Central memory CD4-positive, alpha-beta T cell (primary cell): ENCODE measurements at places on chromosomes 2 and 18.

GRCh38 chr2:222427646-222428301 lies 3.4 kb downstream of the SGPP2 start:
- no peak for DNase-seq

GRCh38 chr2:173124441-173124840 lies 48.8 kb downstream of the MAP3K20 start:
- DNase-seq: no peak

- no peak for DNase-seq
Observed at GRCh38 chr2:45380131-45380836, 230.8 kb downstream of the SRBD1 start.

- DNase-seq: no peak
Observed at GRCh38 chr2:239378918-239379640, 21.7 kb downstream of the HDAC4 start.

- no peak for DNase-seq
Observed at GRCh38 chr2:226652983-226653765, 146.4 kb downstream of the IRS1 start.

- no peak for DNase-seq
Observed at GRCh38 chr2:150282357-150282756, 205.1 kb downstream of the RND3 start.

DNA sequence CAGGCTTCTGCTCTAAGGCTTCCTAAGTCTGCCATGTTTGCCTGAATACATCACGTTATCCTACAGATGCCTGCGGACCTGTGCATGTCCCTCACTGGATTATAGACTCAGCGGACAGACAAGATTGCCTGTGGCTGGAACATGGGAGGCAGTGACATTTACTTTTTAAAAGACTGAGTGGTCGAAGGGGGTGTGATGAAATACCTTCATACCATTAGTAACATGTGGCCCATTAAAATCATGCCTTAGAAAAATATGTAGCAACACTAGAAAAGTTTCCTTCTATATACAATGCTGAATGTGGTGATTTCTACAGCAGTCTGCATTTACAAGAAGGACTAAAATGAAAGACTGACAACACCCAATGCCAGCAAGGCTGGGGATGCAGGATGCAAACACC lies 154.4 kb downstream of the ASB1 start:
- DNase-seq: no peak

DNA sequence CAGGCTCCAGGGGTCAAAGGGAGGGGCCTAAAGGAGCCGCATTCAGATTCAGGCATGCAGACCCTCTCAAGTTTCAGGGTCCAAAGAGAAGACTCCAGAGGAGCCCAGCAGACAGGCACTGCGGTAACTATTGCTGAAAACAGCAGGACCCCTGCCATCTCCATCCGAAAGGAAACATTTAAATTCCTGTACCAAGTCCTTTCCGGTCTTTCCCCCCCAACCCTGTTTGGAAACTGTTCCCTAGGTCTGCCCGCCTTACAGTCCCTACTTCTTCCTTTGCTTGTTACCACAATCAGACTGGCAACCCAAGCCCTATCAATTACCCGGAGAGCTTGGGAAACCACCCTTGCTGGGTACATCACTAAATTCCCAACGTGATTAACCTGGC lies 82.0 kb downstream of the DNMT3A start:
- no peak for DNase-seq

GRCh38 chr2:73291093-73291460 lies 2.3 kb downstream of the EGR4 start:
- peak; percentile 51 for DNase-seq

GRCh38 chr18:77108821-77109647 lies 23.5 kb downstream of the MBP start:
- DNase-seq: no peak

GRCh38 chr2:135349941-135350340 lies 181.1 kb downstream of the ZRANB3 start:
- no peak for DNase-seq

DNA sequence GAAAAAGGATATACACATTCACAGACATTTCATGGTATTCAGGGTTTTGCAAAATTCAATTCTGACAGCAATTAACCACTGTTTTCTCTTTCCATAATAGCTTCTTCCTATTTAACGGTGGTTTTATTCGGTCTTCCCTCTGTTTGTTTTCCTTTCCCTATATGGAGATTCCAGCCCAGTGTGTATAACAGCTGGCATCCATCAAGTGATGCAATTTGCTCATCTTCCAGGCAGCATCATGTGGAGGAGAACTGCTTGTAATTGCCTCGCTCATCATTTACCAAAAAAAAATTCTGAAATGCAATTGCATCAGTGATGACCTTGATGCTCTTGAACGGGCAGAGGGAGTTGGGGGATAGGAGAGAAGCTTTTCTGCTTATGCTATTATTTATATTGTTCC lies 165.9 kb upstream of the PGAP1 start:
- DNase-seq: no peak

DNA sequence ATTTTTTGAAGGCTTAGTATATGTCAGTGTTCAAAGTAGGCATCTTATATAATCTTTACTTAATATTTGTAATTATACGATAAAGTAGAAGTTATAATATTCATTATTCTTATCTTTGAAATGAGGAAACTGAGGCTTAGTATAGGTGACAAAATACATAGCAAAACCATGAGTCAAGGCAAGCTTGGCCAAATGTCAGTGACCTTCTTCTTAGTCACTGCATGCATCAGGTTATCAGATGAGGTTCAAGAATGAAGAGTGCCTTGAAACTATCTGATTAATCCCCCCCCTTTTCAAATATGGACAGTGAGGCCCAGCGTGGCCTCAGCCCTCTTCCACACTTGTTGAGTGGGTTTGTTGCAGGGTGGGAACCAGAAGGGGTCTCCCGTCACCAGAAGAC lies 59.3 kb downstream of the PMAIP1 start:
- DNase-seq: no peak

DNA sequence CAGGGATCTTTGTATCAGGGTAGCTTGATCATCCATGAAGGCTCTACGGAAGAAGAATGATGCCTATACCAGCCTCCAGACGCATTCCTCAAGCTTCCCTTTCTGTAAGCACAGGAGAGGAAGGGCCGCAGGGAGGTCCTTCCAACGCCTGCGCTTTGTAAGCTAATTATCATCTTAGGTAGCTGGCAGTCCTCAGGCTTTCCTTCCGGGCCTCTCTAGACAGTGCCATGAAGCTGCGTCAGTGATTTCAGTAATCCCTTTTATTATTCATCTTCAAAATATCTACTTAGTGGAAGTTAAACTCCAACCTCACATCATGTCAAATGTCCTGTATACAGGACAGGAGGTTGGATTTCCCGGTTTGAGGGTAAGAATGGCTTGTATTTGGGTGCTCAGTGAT lies 92.3 kb downstream of the ETAA1 start:
- DNase-seq: no peak

DNA sequence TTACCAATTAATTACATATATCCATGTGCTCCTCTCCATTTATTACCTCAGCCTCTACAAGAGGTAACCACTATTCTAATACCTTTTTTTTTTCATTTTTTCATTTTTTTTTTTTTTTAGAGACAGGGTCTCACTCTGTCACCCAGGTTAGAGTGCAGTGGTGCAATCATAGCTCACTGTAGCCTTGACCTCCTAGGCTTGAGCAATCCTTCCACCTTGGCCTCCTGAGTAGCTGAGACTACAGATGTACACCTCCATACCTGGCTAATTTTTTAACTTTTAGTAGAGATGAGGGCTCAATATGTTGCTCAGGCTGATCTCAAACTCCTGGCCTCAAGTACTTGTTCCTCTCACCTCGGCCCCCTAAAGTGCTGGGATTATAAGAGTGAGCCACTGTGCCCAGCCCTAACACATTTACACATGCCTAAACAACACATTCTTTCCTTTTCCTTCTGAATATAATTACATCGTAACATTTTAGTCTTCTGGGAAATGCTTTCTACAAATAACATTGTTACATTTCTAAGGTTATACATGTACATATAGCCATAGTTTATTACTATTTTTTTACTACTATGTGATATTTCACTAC lies 10.5 kb downstream of the PPIL3 start:
- no peak for DNase-seq

DNA sequence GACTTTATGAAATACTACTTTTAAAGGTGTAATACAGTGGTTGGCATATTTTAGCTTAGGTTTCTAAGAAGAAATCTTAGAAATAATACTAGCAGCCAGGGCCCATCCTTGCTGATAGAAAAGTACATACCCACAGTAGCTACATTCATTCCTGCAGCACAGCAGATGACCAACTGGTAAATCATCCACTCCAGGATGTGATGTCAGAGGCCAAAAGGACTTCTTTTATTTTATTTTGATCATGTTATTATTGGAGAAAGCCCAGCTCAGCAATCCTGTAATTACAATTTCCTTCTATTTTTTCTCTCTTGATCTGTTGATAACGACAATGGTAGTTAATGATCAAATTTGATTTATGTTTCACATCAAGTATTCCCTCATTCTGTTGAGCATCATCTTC lies 18.0 kb upstream of the TTN start:
- DNase-seq: no peak

DNA sequence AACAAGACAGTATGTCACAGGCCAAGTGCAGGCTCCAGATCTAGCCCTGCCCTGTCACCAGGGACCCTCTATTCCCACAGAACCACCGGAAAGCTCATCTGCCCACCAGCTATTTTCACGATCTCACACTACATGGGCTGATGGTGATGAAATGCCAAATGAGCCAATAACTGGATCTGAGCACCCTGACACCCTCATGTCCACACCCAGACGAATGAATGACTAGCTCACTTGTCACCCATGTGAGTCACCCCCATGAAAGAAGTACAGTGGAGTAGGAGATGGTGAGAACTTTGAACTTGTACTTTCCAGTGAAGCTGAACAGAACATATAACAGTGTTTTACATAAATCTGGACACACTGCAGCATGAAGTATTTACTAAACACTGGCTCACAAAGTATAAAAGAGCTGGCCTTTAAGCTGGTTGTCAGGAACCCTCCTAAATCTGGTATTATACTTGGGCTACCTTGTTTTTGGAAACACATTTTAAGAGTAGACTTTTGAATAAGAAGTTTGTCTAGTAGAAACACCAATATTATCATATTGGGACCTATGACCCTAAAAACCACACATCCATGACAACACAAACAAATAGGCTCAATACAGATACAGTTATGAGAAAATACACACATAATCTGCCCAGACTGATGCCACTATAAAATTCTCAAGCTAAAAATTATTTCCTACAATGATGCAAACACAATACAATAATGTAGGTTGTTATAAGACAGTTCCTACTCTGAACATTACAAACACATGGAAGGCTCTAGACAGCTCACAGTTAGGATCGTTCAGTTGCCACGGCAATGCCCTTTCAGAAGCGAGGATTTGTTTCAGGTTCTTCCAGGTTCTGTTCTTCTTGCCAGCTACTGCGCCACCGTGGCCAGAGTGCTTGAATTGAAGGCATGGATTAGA lies 19.0 kb downstream of the INO80C start:
- DNase-seq: no peak

DNA sequence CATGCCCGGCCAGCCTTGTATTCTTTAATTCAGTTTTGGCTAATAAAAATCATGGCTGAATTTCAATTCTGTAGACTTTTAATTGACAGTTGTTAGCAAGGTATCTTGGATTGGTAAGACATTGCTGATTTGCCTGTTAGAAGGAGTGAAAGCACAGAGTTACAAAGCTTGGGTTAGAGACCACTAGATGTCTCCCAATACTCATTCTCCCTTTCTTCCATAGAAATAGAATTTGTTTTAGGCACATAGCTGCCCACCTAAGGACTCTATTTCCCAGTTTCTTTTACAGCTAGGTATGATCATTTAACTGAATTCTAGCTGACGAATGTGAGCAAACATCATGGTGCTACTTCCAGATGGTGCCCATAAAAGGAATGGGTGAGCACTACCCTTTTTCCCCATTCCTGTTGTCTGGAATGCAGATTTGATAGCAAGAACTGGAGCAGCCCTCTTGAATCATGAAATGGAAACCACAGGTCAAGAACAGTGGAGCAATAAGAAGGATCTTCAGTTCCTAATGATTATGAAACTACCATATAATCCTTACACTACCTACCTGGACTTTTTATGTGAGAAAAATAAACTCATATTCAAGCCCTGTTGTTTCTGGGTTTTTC lies 17.5 kb downstream of the PECR start:
- no peak for DNase-seq

GRCh38 chr2:48510329-48510728 lies 19.6 kb upstream of the STON1 start:
- no peak for DNase-seq

DNA sequence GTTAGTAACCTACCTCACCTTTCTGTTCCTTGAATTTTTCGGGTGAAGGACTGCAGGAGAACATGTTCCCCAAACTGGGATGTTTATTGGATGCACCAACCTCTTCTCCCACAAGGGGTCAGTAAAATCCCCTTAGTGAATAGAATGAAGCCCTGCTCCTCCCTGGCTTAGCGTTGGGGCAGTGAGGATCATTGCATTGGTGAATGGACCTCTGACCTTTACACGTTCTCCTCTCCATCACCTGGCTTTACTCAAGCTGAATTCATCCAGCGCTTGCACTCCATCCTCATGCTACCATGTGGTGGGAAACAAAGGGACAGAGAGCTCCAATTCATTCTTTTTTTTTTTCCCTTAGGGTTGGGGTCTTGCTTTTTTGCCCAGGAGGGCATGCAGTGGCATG lies 157.2 kb downstream of the MIB1 start:
- DNase-seq: no peak

- DNase-seq: peak; percentile 68
Observed at GRCh38 chr2:74290466-74291217, 52.6 kb downstream of the SLC4A5 start.
